ENCODE measurements at places on chromosomes 1 and 21.

DNA sequence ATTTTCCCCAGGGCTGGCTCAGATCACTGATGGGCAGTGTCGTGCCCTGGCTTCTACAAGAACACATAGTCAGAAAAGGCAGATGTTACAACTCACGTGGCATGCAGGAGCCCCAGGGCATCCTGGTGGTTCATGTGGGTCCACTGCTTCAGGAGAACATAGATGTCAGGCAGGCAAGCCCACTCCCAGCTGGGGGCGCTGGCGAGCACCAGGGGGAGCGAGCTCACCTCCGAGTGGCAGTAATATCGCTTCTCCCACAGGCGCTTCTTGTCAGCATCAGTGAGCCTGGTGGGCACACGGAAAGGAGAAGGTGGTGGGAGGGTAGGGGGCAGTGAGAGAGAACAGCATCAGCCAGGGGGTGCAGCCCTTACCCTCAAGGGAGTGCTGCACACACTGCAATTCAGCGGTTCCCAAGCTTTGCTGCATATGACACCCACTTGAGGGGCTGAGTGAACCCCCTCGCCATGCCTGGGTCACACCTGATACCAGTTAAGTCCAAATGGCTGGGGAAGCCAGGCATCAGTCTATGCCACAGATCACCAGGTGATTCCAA, 34.3 kb upstream of the PPP1R15B start:
- peak; percentile 23 for DNase-seq

GRCh38 chr1:54280651-54281050, 80.7 kb downstream of the MRPL37 start:
- no peak for DNase-seq

- DNase-seq, result peak; percentile 63
Observed at GRCh38 chr1:36342426-36343185, 19.2 kb upstream of the EVA1B start.

DNA sequence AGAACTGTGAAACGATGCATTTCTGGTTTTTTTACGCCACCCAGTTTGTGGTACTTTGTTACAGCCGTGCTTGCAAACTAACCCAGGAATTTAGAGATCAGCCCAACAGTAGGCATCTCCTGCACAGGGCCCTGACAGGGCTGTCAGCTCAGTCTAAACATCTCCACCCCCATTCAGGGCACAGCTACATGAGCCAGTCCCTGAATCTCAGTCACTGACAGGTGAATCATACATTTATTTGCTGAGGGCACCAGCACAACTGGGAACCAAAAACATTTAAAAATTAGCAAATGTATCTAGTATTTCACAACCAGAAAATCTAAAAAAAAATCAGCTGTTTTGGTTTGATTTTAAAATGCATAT, 30.7 kb downstream of the PRDX6 start:
- no peak for DNase-seq

- no peak for DNase-seq
Observed at GRCh38 chr1:60922304-60922703, 160.1 kb upstream of the NFIA start.

- DNase-seq, result no peak
Observed at GRCh38 chr1:59317780-59318179, 20.9 kb downstream of the FGGY start.

DNA sequence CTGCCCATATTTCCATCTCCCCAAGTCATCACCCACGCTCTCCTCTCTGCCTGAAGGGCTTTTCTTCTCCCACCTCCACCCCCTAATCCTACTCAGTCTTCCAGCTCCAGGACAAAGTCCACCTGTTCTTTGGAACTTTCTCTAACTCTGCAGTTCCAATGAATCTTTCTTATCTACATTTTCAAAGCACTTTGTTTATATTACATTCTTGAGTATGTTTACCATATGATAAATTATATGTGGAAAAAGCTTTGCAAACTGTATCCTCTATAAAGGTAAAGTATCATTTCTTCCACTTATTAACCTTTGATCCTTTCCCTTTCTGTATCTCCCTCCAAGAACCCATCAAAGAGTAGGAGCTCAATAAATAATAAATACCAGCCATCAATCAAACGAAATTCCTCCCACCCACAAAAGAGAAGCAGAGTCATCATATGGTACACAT, 39.7 kb downstream of the TTC13 start:
- no peak for DNase-seq

DNA sequence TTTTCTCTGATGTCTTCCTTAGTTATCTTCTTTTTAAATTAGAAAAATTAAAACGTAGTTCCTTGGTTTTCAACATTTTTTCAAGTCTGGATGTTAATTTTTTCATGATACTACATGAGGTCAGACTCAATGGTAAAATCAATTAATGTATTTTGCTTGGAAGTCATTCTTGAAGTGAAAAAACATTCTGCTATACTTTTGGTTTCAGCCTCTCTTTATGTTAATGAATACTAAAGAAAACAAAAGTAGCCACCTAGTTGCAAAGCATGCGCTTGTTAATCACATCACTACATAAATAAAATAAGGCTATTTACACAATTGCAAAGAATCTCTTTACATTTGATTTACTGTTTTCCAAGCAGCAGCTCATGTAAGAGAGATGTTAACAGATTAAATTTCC, 170.4 kb downstream of the LIPI start:
- no peak for DNase-seq

GRCh38 chr1:110520827-110521226, 1.9 kb upstream of the KCNA10 start:
- DNase-seq, result no peak

All from CD8-positive, alpha-beta memory T cell (primary cell).